T1000 (cell line): ENCODE measurements at places on chromosomes 13 and 19.

GRCh38 chr13:92838786-92839185 is 387.8 kb upstream of the GPC6 start:
- DNase-seq = no peak

DNA sequence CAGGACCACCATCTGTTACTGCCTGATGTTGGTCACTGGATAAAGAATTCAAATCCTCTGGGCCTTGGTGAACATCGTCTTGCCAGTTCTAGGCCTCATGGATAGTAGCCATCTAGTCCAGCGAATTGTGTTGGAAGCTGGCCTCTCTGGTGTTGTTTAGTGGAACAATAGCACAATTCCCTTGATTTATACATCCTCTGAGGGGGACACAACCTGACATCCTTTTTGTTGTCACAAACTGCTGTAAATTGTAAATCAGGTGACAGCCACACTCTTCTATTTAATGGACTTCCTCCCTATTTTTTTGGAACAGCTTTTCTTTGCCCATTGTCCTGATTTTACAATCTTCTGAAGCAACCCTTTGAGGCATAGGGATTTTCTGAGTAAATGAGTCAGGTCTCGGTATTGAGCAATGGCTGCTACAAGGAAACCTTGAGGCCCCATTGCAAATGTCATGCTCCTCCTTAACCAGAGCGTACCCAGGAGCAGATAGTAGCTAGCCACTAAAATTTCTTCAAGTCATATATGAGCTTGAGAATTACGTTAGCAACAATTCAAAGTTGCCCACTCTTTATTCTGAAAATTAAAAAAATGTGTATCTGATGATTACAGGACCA is 263.3 kb downstream of the COG6 start:
- no peak for DNase-seq

DNA sequence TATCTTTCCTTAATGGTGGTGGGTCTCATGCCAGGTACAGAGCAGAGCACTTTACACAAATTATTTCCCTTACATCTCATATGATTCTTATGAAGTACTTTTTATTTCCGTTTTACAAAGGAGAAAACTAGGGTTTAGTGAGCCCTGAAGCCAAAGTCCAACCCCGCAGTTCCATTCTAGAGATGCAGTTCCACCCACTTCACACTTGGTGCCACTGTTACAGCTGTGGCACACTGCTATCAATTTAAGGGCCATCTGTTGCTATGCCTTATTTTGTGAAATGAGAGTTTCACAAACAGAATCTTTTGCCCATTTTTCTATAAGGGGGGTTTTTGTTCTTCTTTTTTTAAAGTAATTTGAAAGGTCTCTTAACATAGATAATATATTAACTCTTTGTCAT is 12.9 kb downstream of the MIPEP start:
- no peak for DNase-seq

DNA sequence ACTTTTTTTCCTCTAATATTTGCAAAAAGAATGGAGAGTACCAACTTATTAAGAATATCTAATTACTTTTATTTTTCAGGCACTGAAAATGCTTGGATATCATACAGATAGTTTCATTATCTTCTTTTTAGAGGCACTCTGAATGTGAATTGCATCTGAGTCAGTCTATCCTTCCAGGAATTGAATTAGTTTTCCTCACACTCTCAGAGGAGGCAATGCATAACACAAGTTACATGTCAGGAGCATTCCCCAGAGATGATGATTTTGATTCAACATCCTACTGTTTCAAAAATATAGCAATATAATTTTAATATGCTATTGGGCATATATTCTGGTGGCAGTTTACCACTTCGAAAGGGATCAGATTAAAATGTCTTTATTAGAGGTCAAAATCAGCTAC is 1315.4 kb downstream of the PCDH9 start:
- no peak for DNase-seq

GRCh38 chr19:18419195-18419698 is at the start of gene SSBP4:
SSBP4 (plus strand) TSS chr19:18419398; CDS start chr19:18419649, 251 bp downstream.
- DNase-seq = peak; percentile 61

- no peak for DNase-seq
These were observed 2.4 kb downstream of the TCF3 start for GRCh38 chr19:1649706-1650649.

DNA sequence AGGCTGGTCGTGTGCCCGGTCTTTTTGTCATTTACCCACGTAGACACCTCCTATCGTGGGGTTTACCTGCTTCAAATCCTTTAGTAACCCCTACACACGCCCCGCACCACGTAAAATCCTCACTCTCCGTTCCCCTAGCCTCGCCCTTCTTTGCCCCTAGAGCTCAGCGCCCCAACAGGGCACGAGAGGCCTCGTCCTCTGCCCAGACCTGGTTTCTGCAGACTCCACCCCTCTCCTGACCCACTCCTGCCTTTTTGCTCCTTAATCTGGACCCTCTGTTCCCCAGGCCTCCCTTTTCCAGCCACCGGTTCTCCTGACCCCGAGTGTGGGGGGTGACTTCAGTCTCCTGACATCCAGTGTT is 412 bp downstream of the ZNF528 start:
- no peak for DNase-seq

DNA sequence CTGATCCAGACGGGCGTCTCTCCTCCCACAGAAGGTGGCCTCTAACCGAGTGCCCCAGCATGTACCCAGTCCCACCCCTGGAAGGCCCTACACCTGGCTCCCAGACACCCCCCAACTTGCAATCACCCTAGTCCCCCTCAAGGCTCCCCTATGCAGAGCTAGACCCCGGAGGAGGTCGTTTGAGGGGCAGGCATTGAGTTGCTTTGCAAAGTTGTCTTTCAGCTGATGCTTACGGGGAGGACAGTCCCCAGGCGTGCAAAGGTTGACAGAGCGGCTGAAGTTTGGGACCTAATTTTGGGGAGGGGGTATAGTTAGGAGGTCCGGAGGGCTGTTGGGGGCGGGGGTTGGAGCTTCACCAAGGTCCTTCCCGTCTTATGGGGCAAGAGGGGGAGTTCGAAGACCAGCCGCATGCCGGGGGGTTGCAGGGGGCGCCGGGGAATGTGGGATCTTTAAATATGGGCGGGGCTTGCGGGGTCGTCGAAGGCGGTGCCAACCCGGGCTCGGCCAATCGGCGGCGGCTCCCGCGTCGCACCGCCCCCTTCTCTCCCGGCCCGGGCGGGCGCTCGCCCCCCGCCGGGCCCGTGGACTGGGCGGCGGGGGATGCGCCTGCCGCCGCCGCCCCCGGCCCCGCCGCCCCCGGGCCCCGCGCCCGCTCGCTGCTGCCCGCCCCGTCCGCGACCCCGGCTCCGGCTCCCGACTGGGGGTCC is at the start of gene KCNN1:
Gene KCNN1, plus strand, starts transcription at position 558 of the 707 bp plus-strand sequence. CDS start 6,782 bp downstream, outside the sequence.
- DNase-seq = no peak
